ENCODE measurements at places on chromosomes 4 and X.

GRCh38 chrX:67961516-67961915 is 417.7 kb downstream of the AR start:
- no peak for DNase-seq

GRCh38 chr4:93814141-93814540 is 14.4 kb upstream of the ATOH1 start:
- no peak for DNase-seq

DNA sequence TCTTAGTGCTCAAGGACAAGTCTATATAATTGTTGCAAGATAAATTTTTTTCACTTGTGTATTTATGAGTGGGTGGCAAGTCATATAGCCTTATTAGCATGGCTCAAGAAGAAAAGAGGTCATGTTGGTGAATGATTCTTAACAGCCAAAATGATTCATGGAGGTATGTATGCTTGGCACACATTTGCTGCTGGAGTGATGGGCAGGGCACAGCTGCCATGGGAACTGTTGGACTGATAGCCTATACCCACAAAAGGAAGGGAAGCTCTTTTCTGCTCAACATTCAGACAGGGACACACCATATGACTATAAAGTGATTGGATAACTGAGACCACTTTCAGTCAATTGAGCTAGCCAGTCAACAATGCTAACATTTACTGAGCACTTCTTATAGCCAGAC is 46.8 kb upstream of the PITX2 start:
- DNase-seq: no peak

- DNase-seq: no peak
Observed at GRCh38 chr4:53617101-53617680, 25.9 kb upstream of the LNX1 start.

DNA sequence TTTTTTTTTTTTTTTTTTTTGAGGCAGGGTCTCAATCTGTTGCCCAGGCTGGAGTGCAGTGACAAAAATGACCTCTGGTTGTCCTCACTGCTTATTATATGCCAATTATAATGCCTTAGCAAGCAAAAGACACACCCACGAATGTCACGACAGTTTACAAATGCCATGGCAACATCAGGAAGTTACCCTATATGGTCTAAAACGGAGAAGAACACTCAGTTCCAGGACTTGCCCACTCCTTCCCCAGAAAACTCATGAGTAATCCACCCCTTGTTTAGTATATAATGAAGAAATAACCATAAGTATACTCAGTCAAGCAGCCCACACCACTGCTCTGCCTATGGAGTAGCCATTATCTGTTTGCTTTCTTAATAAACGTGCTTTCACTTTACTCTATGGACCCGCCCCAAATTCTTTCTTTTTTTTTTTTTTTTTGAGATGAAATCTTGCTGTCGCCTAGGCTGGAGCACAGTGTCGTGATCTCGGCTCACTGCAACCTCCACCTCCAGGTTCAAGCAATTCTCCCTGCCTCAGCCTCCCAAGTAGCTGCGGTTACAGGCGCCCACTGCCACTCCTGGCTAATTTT is 106.2 kb downstream of the SMIM20 start:
- no peak for DNase-seq

GRCh38 chr4:28966982-28967381 is 1753.2 kb upstream of the PCDH7 start:
- DNase-seq: no peak

- DNase-seq: no peak
Observed at GRCh38 chr4:173538148-173538908, 8.3 kb upstream of the HAND2 start.

DNA sequence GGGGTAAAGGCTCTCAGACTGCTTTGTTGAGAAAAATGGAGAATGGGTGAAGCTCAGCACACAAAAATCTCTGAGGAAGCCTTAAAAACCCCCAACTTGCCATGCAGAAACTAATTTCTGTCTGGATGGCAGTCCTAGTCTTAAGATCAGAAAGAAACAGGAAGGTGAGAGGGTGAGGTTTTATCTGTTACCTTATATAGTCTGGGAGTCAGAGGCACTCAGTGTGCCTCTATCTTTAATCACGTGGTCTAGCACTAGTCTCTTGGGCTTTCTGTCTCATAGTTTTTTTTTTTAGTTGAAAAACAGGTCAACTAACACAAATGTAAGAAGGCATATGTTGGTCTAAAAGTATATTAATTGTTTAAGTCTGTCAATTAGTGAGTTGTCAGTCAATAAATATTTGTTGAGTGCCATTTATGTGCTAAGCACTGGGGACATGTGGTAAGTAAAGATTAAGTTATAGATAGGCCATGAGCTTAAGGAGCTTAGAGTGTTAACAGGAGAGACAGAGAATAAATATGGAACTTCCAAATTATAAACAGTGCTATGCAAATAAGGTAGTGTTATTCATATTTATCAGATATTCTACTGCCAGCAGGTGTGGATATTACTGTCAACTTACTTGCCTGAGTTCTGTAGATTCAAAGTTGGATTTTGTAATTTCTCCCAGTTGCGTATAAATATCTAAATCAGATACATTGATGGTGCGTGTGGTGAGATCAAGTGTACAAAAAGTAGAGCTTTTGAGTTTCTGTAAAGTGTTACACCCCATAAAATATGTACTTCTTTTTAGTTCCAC is 7.0 kb downstream of the CYBB start:
- no peak for DNase-seq

- no peak for DNase-seq
Observed at GRCh38 chrX:133648594-133648993, 233.3 kb upstream of the GPC4 start.

- DNase-seq: no peak
Observed at GRCh38 chr4:16213121-16213520, 13.2 kb downstream of the TAPT1 start.

- no peak for DNase-seq
Observed at GRCh38 chrX:39416547-39417260, 615.4 kb downstream of the MID1IP1 start.

All from HepG2 (cell line).